ENCODE measurements at places on chromosomes 16 and 17.

DNA sequence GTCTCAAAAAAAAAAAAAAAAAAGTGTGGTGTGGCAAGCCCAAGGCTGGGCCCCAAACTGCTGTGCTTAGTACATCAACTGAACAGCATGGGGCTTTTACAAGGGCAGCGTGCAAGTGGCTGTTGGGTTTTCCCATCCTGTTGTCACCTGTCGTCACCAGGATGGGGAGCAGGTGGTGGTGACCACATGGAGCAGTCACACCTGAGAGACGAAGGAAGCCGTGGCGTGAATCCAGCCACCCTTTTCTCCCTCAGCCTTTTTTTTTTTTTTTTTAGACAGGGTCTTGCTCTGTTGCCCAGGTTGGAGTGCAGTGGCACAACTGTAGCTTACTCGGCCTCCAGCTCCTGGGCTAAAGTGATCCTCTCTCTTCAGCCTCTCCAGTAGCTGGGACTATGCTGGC lies 4.1 kb upstream of the MRPL58 start:
- DNase-seq = no peak

GRCh38 chr16:22400900-22401299 lies 26.5 kb upstream of the CDR2 start:
- DNase-seq = no peak

DNA sequence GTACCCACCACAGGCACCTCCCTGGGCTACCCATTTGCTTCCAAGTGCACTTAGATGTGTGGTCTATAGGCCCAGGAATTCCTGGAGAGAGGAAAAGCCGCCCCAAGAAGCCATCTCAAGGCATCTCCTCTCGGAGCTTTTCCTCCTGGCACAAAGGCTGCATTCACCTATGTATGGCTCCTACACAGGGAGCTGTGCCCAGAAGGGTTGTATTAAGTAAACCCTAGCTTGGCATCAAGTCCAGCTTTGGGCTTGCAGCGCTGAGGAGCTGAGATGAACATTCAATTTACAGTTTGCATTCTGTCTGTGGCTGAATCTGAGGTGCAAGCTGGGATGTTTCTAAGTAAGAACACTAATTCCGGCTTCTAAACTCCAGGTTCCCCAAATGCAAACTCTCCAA lies 81.3 kb downstream of the CDYL2 start:
- no peak for DNase-seq

- no peak for DNase-seq
These were observed 99.8 kb upstream of the CDH5 start for GRCh38 chr16:66266436-66267291.

GRCh38 chr17:35390663-35391062 lies 17.2 kb upstream of the SLFN11 start:
- no peak for DNase-seq

DNA sequence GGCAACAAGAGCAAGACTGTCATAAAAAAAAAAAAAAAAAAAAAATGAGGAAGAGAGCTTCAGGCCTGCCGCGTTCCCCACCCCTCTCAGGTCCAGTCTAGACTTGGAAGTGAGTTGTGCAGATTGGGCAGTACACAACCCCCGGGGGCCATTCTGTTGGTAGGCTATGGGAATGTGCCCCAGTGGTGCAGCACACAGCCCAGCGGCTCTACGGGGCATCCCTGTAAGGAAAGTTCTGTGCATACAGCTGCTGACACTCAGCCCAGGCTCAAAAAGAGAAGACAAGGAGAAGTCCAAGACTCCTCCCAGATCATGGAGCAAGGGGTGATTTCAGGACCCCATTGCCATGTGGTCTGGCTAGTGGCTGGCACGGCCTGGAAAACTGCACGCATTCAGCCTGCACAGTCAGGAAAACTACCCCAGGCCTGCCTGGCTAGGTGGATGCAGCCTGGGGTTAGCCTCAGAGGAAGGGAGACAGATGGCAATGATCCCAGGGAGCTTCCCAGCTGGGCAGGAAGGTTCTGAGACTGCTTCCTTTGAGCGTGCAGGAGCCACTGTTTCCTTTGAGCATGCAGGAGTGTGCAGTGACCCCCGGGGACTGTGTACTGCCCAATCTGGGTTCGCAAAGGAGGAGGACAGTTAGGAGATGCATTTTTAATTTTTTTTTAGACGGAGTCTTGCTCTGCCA lies 44.8 kb downstream of the PECAM1 start:
- DNase-seq = peak; percentile 37

DNA sequence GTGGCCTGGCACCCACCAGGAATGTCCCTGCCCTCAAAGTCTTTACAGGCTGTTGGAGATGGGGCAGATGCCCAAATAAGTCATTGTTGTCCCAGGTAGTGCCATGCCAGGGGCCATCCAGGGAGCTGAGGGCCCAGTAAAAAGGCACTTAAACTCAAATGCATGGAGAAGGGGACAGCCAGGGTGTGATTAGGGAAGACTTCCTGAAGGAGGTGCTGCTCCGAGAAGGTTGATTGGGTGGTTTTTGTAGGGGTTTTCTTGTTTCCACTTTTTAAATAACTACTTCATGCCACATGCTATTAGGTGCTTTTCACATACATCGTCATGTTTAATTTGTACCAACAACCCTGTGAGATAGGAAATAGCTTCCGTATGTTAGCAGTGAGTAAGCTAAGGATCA lies 66.9 kb downstream of the RAI1 start:
- no peak for DNase-seq

GRCh38 chr16:75529959-75530358 lies 5.9 kb downstream of the CHST5 start:
- DNase-seq = no peak

DNA sequence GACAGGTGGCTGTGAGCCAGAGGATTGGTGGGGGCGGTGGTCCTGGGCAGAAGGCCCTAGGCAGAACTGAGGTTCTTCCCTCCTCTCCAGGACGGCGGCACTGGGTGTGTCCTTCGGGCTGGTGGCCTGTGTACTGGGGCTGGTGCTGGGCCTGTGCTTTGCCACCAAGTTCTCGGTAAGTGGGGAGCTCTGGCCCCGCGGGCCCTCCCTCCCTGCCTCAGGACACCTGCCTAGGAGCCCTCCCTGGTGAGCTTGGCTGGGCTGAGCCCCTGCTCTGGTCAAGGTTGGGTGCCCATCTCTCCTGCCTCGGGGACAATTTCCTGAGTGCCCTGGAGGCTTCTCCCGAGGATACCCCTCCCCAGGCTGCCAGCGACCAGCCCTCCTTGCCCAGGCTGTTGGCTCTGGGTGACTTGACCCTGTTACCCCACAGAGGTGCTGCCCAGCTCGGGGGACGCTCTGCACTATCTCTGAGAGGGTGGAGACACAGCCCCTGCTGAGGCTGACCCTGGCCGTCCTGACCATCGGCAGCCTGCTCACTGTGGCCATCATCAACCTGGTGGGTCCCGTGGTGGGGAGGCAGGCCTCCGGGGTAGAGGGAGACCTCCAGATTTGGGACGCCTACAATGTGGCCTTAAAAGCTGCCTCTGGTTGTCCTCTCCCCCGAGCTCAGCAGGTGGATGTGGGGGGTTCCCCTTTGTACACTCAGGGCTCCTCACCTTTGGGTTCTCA lies 42.0 kb downstream of the ADCY7 start:
- DNase-seq = no peak

- no peak for DNase-seq
These were observed 129.7 kb downstream of the MSI2 start for GRCh38 chr17:57385975-57386374.

DNA sequence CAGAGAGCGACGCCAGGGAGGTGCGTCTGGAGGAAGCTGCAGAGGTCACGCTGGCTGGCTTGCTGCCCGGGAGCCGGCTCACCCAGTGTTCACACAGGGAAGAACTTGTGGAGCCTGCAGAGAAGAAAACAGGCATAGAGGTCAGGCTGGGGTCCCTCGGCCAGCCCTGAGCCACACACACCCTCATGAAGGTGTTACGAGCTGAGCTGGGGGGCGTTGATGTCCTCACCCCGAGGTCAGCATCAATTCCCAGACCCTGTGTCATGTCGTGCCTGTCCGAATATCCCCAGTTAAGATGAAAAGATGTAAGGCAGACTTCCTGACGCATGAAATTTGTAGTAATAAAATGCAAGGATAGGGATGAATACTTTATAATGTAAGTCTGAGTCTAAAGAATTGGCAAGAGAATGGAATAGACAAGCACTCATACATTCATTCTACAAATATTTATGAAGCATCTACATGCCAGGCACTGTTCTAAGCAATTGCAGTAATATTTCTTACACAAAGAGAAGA lies 77.1 kb downstream of the USP31 start:
- DNase-seq = no peak

DNA sequence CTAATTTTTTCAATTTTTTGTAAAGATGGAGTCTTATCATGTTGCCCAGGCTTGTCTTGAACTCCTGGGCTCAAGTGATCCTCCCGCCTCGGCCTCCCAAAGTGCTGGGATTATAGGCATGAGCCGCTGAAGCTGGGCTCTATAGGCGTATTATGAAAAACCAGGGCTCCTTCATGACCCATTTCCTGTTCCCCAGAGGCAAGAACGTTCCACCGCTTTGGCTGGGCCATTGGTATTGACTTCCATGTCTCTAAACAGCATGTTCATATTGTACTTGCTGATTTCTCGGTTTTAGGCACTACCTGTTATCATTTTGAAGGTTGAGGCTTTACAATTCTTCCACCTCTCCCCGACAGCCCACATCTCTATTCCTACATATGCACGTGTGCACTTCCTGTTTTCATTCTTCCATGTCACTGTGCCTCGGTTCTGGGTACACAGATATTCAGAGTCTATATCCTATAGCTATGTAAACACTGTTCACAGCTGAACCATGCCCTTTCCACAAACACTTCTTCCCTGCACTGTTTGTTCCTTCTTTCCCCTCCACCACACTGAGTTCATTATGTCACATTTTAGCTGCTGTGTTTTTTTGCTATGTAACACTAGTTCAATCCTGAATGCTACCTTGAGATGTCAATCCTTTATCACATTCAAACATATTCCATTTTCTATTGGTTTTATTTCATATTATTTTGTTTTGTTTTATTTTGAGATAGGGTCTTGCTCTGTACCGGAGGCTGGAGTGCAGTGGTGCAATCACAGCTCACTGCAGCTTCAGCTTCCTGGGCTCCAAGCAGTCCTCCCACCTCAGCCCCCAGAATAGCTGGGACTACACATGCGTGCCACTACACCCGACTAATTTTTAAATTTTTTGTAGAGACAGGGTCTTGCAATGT lies 16.8 kb upstream of the MAPK3 start:
- DNase-seq = no peak

DNA sequence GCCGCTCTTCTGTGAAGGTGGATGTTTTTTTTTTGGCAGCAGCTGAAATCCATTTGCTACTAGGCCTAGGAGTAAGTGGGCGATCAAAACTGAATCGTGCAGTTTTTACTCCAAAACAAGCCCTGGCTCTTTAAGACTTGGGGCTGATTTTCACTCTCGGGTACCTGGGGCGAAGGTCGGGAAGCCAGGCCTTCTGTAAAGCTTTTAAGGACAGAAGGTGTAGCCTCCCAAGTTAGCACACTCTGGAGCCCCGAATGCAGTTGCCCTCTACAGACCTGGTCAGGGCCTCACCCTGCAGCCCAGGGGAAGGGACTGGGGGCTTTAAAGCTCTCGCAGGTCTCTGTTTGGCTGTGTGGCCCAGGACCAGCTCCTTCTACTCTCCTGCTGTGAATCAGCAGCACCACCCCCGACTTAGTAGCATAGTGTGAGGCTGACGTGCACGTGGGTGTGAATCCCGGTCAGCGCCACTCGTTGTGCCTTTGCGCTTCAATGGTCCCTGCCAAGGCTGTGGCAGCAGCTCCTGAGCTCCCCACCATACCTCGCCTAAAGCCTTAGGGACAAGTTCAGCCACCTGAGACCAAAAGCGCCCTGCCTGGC lies 49.9 kb downstream of the TMEM235 start:
- DNase-seq = no peak

DNA sequence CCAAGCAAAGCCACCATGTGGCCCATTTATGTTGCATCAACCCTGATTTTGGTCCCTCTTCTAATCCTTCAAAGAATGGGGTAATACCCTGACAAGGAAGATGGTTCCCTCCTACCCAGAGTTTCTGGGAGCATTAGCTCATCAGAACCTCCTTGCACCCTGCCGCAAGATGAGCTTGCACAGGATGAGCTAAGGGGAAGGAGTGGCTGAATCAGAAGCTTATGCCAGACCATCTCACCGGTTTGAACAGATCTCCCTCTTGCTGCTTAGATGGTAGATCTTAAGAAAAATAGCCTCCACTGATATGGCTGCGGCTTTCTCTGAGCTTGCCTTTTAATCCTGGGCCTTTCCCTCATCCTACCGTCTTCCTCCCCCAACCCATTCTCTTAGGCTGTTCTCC lies 175.1 kb downstream of the SOX9 start:
- DNase-seq = no peak

GRCh38 chr17:16378636-16379282 lies 2.1 kb upstream of the UBB start:
- no peak for DNase-seq

DNA sequence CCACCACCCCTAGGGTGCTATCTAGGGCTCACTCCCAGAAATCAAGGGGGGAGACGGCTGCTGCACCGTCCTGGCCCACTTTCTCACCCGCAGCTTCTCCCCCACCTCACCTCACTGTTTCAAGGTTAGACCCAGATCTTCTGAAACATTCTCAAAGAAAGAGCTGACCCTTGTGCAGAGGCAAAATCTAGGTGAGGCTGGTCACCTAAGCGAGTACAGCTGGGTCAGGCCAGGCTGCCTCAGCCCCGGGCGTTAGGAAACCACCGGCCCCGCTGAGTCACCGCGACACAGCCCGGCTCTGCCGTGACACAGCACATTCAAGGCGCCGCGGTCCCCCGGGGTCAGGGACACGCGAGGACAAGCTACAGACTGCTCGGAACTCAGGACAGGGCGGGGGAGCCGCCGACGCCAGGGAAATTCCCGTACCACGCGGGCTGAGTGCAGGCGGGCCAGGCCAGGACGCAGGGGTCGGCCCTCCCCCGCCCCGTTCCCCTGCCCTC lies 27.1 kb downstream of the GNPTG start:
- no peak for DNase-seq

GRCh38 chr17:50585891-50586290 lies 25.4 kb downstream of the CACNA1G start:
- no peak for DNase-seq

DNA sequence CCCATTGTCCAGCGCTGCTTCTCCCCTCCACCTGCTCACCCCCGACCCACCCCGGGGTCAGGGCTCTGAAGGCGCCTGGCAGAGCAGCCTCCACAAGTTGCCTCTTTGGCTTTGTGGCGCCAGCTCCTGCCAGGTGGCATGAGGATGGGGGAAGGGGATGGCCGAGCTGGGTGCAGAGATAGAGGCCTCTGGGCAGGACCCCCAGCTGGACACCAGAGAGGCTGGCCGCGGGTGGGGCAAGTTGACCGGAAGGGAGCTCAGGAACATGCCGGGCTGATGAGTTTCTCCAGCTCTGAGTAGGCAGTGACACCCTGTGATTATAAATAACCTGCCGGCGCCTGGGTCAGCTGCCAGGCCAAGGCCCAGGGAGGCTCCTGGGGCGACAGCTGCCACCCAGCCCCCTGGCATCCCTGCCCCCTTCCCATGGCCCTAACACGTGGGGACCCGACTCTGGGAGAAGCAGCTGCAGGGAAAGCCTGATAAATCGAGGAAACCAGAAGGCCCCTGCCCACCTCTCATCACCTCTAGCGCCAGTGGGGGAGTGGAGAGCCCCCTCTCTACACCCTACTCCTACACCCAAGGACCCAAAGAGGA lies 729 bp downstream of the P2RX5 start:
- no peak for DNase-seq

GRCh38 chr17:57521606-57522005 lies 223.5 kb downstream of the CCDC182 start:
- DNase-seq = no peak

Data from NCI-H1694 treated with DMSO at 0.1 percent for 48 hours (cell line).